Activated T-helper 17 cell treated with anti-CD3 and anti-CD28 coated beads, Interleukin-2, amount 50 U/mL, for 72 hours (primary cell): ENCODE measurements at places on chromosomes 5 and 9.

GRCh38 chr5:134063188-134063820 is 51.2 kb upstream of the TCF7 start:
- no peak for ATAC-seq

- peak; percentile 96 for ATAC-seq
Observed at GRCh38 chr9:89522261-89522958, 24.5 kb upstream of the SEMA4D start.

GRCh38 chr9:133959171-133959570 is 33.0 kb downstream of the VAV2 start:
- no peak for ATAC-seq

GRCh38 chr5:103373597-103374472 is 115.3 kb downstream of the MACIR start:
- ATAC-seq = no peak

DNA sequence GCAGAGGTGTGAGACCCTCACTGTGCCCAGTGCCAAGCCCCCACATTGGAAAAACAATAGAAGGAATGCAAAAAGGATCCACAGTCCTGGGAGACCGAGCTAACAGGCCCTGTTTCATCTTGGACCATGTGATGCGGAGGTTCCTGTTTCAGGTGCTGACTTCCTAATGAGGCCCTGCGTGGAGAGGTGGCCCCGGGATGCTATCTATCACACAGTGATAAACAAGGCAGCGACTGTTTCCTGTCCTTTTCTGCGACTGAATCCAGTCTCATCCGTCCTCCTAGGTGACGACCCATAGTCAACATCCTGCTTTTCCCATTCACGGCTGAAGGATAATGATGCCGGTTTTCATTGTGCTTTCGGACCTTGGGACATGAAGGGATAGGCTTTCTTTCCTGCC is 56.4 kb upstream of the BOD1 start:
- no peak for ATAC-seq
